Stimulated activated CD4-positive, alpha-beta T cell treated with anti-CD3 and anti-CD28 coated beads, Interleukin-1b, Interleukin-23, amount 100 ng/mL, for 1 hour (primary cell): ENCODE measurements at places on chromosomes 2 and 18.

DNA sequence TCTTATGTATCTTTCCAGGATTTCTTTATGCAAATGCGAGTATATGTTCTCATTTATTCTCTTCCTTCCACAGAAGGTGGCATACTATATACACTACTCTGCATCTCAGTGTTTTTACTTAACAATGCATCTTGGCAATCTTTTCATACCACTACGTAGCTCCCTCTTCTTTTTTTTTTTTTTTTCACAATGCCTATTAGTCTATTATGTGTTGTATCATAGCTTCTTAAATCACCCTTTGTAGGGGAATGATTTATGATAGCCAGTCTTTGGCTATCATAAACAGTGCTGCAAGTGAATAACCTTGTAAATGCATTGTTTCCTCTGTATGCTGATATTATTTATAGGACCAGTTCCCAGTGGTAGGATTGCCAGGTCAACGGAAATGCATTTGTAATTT lies 204.2 kb downstream of the BABAM2 start:
- DNase-seq = no peak

DNA sequence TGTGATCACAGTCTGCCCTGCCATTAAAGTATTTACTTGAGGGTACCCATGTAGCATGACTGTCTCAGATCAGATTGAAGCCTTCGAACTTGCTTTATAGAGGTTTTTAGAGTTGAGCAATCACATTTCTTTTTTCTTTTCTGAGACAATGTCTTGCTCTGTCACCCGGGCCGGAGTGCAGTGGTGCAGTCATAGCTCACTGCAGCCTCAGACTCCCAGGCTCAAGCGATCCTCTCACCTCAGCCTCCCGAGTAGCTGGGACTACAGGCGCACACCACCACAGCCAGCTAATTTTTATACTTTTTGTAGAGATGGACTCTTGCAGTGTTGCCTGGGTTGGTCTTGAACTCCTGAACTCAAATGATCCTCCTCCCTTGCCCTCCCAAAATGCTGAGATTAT lies 153.4 kb downstream of the AGAP1 start:
- DNase-seq = no peak

GRCh38 chr2:47429795-47430194 lies 26.8 kb downstream of the MSH2 start:
- no peak for DNase-seq

DNA sequence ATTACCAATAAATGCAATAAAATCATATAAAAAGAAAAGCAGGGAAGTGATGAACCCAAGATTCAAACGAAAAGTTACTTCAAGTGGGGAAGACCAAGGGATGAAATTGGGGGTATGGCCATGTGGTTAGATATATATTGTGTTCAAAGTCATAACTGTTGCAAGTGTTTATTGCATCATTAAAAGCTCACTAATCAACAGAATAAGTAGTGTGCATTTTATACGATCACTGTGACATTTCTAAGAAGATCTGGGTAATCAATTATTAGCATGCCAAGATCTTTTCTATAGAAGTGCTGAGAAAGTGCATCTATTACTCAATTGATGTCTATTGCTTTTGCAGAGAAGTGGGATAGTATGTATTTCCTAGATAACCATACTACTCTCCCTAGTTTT lies 52.9 kb downstream of the VSNL1 start:
- no peak for DNase-seq

- no peak for DNase-seq
Observed at GRCh38 chr2:214676421-214677089, 132.9 kb downstream of the BARD1 start.

GRCh38 chr2:213958086-213958485 lies 452.8 kb upstream of the VWC2L start:
- no peak for DNase-seq

DNA sequence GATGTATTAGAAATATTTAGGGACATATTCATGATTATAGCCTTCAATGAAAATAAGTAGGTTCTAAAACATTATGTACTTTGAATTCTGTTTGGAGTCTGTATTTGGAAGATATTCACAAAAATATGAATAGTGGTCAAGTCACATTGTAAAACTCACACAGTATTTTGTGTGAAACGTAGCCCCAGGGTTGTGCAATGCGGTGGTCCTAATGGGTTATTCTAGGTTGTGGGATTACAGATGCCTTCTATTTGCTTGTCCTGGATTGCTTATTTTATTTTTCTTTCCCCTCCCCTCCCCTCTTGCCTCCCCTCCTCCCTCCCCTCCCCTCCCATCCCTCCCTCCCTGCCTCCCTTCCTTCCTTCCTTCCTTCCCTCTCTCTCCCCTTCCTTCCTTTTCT lies 93.7 kb upstream of the THUMPD2 start:
- no peak for DNase-seq

DNA sequence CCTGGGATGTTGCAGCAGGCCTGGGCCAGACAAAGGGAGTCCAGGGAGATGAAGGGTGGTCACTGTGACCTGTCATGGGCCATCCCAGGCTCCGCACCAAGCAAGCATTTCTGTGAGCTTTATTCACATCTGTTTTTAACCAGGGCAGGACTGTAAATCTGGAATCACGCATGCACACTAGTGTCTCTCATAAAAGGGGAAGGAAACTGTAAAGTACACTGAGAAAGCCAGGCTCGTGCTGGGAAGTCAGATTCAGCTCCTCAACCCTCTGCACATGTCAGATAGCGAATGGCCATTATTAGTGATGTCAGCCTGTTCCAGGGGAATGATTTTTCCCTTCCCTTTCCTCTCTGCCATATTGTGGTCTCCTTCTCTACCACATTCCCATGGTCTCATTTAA lies 818.6 kb upstream of the RAB6C start:
- no peak for DNase-seq
